CD4-positive, alpha-beta T cell treated with Interleukin-6 for 4 hours (primary cell): ENCODE measurements at places on chromosomes 7 and 10.

GRCh38 chr7:139328375-139328774 is 12.8 kb upstream of the FMC1 start:
- no peak for DNase-seq

DNA sequence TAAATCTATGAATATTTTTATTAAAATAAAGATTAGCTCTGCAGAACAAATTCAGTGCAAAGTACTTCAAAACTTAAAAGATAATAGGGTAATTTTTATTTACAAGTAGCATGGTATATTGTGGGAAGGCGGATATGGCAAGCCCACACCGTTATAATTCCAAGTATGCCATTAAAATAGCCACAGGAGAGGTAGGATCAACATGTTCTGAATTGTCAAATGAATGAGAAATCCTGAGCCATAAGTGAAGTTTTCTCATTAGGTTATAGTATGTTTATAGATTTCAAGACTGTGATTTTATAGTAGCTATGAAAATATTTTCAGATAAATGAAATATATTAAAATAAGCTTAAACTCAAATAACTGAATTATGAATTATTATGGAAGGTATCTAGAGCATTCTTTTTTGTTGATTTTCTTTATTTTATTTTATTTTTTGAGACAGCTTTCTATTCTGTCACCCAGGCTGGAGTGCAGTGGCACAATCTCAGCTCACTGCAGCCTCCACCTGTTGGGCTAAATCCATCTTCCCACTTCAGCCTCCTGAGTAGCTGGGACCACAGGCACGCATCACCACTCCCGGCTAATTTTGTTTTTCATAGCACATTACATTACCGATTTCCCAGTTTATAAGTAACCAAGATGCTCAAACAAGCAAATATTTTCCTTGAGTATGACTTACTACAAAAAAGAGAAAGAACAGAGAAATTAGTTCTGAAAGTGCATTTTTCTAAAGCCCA is 956.6 kb downstream of the GATA3 start:
- no peak for DNase-seq

DNA sequence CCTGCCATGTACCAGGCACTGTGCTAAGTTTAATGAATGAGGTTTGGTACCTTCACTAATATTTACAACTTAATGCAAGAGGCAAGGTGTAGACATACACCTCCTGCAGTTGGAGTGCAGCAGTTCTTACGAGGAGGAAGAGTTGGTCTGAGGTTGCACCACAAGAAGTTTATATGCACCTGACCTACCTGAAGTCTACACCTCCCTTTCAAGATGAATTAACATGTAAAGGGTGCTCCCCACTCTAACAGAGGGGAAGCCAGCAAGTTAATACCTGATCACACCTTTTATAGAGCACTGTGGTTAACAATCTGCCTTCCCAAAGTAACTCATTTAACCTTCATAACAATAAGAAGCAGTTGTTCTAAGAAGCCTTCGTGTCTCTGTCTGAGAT is 120.0 kb downstream of the LYZL1 start:
- DNase-seq, result no peak

GRCh38 chr10:70657041-70657440 is 15.3 kb upstream of the ADAMTS14 start:
- DNase-seq, result no peak

- no peak for DNase-seq
Observed at GRCh38 chr10:82643601-82644000, 768.6 kb downstream of the NRG3 start.

GRCh38 chr10:97180363-97180755 is 5.4 kb downstream of the SLIT1 start:
- no peak for DNase-seq

- no peak for DNase-seq
Observed at GRCh38 chr7:30472081-30472783, 6.4 kb downstream of the NOD1 start.

- no peak for DNase-seq
Observed at GRCh38 chr7:91031757-91032156, 232.5 kb upstream of the FZD1 start.

DNA sequence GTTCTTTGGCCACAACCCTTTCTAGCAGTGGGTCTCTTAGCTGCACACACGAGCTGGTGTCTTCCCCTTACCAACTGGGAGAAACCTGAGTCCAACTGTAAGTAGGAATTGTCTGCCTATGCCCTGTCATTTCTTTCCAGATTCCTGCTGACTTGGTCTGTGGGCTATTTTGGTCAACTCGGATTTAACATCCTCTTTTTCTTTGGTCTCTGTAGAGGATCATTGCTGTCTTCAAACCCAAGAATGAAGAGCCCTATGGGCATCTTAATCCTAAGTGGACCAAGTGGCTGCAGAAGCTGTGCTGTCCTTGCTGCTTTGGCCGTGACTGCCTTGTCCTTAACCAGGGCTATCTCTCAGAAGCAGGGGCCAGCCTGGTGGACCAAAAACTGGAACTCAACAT is 10.3 kb downstream of the PI4K2A start:
- DNase-seq, result no peak

DNA sequence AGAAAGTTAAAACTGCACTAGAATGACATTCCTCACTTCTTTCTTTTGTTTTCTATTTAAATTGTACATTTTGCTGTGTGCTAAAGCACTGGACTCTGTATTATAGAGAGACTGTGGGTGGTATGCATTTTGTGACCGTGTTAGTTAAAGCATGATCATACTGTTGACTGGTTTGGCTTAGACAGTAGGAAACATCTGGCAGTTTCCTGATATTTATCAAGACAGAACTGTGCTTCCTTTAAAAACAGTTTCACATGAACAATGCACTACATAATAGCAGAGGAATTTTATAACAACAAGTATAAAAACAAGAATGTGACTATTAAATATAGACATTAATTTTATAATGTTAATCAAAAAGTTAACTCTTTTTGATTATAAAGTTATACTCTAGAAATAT is 23.1 kb downstream of the GNG11 start:
- DNase-seq, result no peak

- DNase-seq, result no peak
Observed at GRCh38 chr10:92790440-92790839, 57.9 kb upstream of the EXOC6 start.

DNA sequence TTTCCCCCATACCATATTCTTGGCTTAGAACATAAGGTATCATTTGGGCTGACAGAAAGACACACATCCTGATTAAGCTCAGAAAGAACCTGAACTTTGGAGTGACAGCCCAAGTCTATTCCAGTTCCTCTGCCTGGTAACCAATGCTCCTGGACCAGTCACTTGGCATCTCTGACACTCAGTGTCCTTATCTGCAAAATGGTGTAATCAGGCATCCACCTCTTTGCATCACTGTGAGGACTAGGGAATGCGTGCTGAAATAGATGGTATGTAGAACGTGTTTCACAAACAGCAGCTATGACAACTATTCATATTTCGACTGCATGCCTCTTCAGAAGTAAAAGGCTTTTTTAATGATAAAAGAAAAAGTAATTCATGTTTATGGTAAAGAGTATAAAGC is 26.2 kb upstream of the PIK3AP1 start:
- no peak for DNase-seq

DNA sequence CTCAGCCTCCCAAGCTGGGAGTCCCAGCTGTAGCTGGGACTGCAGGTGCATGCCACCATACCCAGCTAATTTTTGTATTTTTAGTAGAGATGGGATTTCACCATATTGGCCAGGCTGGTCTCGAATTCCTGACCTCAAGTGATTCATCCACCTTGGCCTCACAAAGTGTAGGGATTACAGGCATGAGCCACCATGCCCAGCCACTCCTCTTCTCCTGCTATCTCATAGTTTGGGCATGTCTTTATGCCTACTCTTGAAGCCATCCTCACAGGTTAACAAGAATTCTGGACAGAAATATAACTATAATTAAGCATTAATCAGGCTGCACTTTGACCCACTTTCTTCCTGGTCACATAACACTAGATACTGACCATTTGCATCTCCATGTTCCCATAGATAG is 28.6 kb upstream of the C10orf67 start:
- no peak for DNase-seq

GRCh38 chr7:74252893-74253292 is 1.3 kb downstream of the RFC2 start:
- DNase-seq, result no peak

GRCh38 chr10:458421-458851 is 231.0 kb downstream of the DIP2C start:
- DNase-seq, result no peak

GRCh38 chr7:48154792-48155413 is 16.4 kb upstream of the ABCA13 start:
- peak; percentile 49 for DNase-seq

DNA sequence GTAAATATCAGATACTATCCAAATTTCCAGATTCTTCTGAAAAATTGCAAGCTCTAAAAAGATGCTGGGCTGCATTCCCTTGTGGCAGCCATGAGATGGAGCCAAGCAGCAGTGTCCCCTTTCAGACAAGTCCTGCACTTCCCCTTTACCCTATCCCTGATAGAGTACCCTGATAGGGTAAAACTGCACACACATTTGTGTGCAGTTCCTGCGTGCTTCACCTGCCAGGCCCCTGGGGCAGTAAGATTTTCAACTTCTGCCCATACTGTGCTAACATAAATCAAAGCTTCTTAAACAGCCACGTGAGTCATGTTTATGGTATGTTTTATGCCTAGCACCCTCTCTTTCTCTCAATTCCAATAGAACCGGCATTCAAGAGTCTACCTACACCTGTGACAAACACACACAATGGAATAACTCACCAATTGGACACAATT is 52.2 kb downstream of the IFIT5 start:
- no peak for DNase-seq

DNA sequence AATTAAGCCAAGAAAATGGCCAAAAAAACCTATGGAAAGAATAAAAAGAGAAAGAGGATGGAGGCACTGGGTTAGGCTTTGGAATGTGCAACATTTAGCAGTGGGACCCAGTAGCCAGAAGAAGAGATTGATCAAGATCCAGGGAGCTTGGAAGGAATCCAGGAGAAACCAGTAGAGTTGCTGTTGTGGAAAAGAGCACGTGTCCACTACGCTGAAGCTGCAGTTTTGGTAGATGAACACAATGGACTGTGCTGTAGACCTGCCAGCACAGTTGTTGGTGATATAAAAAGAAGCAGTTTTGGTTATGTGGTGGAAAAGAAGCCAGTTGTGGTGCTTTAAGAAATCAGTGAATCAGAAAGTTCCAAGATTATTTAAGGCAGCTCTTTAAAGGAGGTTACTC is 802.2 kb upstream of the POM121L12 start:
- no peak for DNase-seq

DNA sequence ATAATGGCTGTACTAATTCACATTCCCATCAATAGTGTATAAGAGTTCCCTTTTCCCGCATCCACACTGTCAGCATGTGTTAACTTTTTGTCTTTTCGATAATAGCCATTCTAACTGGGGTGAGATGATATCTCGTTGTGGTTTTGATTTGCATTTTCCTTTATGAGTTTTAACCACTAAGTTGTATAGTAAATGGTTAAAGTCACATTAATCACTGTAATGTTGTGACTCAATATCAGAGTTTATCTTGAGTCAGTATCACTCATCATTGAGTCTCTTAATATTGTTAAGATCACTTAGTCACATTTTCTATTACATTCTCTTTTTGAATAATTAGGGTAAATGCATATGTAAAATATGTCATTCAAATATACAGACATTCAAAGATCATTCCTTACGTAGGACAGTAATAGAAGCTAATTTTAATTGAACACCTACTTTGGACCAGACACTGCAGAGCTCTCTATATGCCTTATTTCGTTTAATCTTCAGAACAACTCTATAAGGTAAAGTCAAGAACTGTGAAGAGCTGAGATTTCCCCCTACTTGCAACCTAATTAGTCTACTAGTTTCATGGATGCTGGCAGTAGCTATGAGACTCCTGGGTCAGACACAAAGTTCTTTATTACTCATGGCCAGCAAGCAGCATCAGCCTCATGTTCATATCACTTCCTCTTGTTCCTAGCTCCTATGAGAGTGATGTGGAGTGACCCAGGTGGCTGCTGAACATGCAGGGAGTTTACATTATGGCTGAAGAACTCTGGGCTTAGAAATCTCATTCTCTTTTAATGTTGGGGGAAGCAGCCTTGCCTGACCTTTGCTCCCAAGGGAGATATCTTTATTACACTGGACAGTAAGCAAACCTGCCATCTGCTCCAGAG is 30.5 kb downstream of the CREB5 start:
- DNase-seq, result no peak

GRCh38 chr7:154424350-154424749 is 372.2 kb downstream of the DPP6 start:
- DNase-seq, result no peak

DNA sequence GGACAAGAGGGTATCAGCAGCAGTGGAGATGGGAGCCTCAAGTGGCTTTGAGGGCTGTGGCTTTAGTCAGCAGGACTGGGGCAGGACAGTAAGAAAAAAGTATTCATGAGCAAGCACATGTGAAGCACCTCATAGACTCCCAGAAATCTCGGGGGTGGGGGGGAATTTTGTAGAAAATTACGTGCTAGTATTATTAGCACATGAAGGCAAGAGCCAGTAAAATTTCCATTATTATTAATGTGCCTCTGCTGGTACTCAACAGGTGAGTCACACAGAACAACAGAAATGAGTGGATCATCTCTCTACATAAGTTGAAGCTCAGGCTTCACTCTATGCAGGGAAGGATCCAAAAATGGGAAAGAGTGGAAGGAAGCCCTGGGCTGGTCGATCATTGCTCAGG is 114.5 kb downstream of the MYOF start:
- DNase-seq, result no peak

DNA sequence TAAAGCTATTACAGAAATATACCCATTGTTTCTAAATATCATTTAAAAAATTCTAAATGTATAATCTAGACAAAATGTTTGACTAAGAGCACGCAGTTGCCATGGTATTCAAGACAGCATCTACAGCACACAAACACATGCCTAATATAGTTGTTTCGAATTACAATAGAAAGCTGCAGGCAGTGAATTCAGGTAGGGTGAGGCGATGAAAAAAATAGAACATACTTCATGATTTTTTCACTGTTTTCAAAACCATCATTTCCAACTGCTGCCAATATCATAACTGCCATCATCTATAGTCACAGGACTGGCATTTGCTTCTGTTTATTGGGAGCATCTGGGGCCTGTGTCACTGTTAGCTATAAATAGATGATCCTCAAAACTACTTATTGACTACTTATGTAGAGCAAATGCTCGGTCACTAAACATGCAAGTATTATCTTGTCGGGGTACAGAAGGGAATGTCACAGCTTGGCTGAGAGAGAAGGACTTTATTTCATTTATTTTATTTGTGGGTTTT is 34.4 kb upstream of the OTUD1 start:
- DNase-seq, result no peak

DNA sequence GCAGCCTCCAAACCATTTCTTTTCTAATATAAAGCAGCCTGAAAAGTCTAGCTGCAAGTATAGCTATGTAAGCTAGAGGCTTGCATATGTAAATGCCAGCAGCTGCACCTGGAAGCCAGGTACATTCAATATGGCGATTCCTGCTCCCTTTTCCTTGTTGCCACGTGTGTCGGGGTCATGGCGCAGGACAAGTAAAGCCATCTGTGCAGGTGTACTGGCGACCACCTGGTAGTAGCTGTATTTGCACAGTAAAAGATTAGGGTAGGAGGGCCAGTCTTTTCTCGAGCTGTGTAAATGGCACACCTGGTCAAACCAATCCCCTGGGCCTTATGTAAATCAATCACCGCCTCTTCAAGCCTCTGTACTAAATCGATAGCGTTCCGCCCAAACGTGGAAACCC is 484.5 kb downstream of the MAGI2 start:
- DNase-seq, result no peak
